ENCODE measurements at places on chromosomes 12 and 14. TPM values are rescaled to one million over a fixed set of nuclear protein-coding genes. Genes with fewer than 3 reads are reported as not detected.

GRCh38 chr12:39763071-39763889, 143.7 kb upstream of the ABCD2 start:
- DNase-seq: no peak

GRCh38 chr14:53962953-53963319, 6.3 kb upstream of the BMP4 start:
- no peak for DNase-seq

- no peak for DNase-seq
Observed at GRCh38 chr12:99059824-99060511, 414.9 kb downstream of the APAF1 start.

GRCh38 chr12:16272222-16272621, 5.3 kb downstream of the SLC15A5 start:
- DNase-seq: no peak

Gene FAM181A
- total RNA-seq: not detected

DNA sequence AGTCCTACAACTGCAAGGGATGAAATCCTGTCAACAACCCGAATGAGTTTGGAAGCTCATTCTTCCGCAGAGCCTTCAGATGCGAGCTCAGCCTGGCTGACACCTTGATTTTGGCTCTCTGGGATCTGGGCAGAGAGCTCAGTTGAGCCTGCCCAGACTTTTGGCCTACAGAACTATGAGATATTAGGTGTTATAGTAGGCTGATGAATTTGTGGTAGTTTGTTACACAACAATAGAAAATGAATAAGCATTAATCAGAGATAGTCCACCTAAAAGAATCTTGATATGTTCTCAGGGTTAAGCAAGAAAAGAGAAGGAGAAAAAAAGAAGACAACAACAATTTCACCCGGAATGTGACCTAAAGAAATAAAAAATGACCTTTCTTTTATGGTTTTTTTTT, 30.4 kb upstream of the GZMB start:
- no peak for DNase-seq

- DNase-seq: no peak
Observed at GRCh38 chr12:52689936-52690335, 9.7 kb upstream of the KRT1 start.

GRCh38 chr14:35576260-35576659, 42.3 kb downstream of the INSM2 start:
- peak; percentile 39 for DNase-seq

Gene DTX1
- 4.6 TPM for total RNA-seq

- peak; percentile 4 for DNase-seq
Observed at GRCh38 chr12:12759234-12759915, 26.1 kb upstream of the APOLD1 start.

DNA sequence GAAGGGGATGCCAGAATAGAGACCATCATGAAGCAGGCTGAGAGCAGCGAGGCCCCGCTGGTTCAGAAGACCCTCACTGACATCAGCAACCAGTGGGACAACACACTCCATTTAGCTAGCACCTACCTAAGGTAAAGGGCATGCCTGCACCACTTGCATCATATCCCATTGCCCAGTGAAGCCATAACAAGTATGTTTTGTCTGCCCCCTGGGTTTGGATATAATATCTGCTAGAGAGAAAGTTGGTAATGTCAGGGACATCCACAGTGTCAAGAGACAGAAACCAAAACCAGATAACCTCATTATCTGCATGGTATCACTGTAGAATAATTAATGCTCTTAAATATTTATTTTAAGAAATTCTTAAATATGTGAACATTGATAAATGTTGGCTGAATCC, 173.8 kb downstream of the SYNE2 start:
- DNase-seq: no peak

DNA sequence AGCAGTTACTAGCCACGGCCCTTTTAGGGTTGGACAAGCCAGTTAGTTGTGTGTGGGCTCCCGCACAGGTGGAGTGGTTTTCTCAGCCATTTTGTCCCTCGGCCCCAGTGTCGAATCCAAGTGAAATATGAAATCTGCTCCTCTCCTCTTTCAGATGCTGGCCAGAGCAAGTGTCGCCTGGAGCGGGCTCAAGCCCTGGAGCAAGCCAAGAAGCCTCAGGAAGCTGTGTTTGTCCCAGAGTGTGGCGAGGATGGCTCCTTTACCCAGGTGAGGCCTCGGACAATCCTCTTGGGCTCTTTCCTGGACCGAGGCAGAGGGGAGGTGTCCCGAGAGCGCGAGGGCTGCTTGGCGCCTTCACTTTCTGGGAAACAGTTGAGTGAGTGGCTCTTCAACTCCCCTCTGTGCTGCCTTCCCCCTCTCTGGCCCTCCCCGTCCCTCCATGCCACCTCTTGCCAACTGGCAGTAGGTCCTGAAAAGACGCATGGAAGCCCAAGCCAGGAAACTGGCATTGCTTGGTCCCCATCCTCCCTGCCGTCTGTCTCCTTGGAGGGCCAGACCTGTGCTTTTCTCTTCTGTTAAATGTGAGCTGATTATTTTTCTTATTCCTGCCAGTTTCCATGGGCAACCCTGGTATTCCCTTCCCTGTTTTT, 74.2 kb downstream of the SMOC1 start:
- no peak for DNase-seq

DNA sequence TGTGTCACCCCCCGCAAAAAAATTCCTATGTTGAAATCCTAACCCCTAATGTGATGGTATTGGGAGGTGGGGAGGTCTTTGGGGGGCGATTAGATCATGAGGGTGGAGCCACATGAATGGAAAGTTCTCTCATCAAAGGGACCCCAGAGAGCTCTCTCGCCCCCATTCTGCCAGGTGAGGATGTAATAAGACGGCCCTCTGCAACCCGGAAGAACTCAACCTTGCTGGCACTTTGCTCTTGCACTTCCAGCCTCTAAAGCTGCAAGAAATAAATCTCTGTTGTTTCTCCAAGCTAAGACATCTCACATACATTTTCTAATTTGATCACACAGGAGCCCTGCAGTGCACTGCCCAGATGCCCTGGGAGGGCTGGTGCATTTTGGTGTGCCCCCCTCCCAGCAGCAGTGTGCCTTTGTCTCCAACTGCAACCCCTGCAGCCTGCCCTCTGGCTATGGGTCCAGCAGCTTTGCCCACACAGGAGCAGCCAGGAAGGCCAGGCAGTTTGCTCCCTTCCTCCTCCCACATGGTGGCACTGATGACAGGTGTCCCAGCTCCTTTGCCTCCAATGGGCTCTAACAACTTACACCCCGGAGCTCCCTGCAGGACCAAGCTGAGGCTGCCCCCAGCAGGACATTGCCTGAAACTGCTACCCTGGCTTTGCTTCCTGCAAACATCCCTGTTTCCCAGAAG, 59.3 kb downstream of the C14orf132 start:
- DNase-seq: peak; percentile 26

GRCh38 chr14:93103392-93104080, 12.2 kb downstream of the ITPK1 start:
- DNase-seq: no peak

DNA sequence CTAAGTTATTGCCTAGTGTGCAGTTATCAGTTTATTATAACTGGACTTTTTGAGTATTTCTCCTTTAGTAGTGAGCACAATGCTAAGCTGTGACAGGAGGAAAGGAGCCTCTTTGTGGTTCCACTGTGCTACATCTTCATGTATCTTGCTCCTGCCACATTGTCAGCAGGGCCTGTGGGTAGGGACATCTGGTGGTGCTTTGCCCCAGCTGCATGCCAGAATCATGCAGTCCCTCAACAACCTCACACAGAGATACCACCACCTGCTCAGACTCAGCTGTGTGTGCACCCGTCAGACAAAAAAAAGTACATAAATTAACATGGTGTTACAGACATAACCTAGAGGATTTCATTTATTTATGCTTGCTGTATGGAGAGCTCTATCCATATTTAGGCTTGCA, 51.1 kb downstream of the MIS18BP1 start:
- DNase-seq: peak; percentile 31

Gene CD163
- total RNA-seq: under 0.01 TPM

GRCh38 chr12:30975581-30975980, 49.0 kb downstream of the TSPAN11 start:
- no peak for DNase-seq

Gene ASIC1
- total RNA-seq: not detected

GRCh38 chr14:23665302-23666016, 29.3 kb downstream of the DHRS2 start:
- DNase-seq: no peak

Gene NGB
- not detected for total RNA-seq

DNA sequence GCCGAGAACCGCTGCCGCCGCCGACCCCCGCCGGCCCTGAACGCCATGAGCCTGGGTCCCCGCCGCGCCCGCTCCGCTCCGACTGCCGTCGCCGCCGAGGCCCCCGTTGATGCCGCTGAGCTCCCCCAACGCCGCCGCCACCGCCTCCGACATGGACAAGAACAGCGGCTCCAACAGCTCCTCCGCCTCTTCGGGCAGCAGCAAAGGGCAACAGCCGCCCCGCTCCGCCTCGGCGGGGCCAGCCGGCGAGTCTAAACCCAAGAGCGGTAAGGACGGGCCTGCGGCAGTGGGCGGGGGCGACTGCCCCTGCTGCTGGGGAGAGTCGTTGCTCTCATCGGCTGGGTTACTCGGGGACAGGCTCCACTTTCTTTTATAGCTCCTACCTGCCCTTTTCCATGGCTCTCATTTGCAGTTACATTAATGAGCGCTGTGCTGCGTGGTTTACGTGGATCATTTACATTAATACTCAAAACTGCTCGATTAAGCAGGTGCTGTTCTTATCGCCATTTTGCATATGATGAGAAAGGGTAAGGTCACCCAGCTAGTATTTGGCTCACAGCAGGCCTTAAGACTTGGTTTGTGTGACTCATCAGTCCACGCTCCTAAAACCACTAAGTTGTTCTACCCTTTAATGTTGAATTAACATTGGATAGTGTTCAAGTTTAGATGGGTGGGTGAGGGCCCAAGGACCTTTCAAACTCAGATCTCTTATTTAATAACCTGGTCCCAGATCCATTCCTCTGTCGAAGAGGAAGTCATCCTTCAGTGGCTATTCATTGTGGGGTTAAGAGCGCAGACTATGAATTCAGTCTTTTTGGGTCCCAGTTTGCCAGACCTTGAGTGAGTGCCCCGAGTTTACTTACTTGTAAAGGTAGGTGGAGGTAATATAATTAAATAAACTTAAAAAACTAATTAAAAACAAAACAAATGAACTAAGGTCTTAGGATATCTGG, 823 bp downstream of the RNF10 start:
- peak; percentile 84 for DNase-seq

DNA sequence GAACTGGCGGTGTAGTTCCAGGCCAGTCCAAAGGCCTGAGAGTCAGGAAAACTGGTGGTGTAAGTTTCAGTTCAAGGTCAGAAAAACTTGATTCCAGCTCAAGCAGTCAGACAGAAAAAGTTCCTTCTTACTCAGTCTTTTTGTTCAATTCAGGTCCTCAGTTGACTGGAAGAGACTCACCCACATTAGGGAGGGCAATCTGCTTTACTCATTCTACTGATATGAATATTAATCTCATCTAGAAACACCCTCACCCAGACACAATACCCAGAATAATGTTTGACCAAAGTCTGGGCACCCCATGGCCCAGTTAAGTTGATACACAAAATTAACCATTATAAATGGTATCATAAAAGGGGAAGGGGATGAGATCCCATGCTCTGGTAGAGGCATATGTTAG, 50.1 kb upstream of the LTA4H start:
- no peak for DNase-seq

DNA sequence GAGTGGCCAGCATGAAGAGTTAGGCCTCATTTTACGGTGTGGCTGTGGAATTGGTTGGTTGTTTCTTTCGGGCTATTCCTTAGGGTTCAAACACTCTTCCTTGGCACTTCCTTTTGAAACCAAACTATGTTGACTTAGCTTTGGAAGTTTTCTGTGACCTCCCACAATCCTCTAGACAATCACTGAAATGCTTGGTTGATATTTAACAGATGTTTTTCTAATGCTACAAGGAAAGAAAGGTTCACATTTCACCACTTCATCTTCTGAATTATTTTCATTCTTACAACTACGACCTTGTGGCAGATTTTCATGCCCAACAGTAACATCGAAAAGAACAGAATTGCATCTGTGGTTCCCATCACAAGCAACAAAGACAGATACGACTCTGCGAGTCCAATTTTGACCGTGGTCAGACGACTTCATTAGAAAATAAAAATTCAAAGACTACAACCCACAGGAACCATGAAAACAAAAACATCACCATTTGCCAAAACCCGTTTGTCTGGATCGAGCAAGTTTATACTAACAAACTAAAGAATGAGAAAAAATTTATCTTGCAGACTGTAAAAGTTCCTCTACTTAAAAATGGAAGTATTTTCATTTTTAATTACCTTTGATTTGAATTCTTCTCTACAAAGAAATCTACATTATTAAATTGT, 16.9 kb downstream of the PRKAB1 start:
- DNase-seq: no peak

DNA sequence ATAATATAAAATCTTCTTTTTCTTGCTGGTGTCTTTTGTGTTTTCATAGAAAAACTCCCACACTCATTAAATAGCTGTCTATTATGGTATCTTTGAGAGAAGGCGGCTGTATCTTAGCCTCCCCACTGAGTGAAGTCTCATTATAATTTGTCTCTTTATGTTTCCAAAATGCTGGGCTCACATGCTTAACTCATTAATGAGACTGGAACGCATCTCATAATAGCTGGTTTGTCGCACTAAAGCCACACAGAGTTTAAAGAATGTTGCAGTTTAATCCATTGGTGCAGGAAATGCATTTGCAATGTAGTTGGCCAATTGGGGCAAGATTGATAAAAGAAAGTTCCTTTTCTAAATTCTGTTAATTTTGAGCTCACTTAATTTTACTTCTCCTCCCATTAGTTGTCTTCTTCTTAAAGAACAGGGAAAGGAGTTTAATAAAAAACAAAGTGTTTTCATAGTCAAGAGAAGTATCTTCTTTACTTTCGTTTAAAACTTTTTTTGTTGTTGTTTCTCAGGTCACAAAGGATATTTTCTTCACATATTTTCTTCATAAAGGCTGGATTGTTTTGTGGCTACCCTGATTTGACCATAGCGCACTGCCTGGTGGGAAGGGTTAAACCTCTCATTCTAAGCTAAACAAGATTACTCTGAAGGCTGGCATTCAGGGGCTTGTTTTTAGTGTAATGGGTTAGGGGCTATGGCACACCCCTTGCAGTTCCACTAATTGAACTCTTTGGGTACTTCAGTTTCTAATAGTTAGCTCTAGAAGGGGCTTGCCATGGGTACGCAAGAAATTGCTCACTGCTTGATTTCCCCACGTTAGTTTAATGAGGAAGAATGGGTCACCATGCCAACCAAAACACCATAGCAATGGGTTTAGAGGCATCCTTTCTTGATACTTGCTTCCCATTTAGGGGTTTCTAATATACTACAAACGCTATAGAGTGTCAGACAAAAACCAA, 197.0 kb downstream of the TMTC2 start:
- no peak for DNase-seq

GRCh38 chr12:53944209-53944608, 5.6 kb downstream of the HOXC13 start:
- DNase-seq: no peak
